ENCODE measurements at places on chromosomes 3 and 15.

DNA sequence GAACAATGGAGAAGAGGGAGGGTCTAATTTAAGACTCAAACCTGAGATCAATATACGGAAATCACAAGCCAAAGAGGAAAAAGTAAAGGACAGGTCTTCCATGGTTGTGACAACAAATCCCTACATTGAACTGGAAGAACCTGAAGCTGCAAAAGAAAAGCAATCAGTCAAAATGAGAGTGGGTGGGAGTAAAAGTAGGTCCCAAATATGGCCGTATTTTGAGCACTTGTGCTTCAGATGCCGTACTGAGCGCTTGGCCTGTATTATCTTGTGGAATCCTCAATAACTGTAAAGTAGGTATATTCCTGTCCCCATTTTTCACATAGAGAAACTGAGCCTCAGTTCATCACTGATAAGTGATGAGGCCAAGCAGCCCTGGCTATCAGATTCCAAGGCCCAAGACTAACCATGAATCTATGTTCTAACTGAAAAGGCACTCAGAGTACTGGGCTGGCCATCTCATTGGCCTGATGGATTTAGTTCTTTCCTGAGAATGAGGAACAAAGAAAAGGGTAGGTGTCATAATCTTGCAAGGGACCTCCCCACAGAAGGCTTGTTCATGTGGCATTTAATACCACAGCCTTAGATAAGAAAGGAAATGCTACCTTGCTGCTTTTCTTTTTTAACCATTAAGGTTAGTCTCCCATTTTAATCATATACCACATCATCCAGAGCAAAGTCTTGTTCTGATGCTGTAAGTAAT, 52.5 kb downstream of the LRRN1 start:
- no peak for DNase-seq

GRCh38 chr3:126546013-126546412, 12.7 kb downstream of the C3orf22 start:
- no peak for DNase-seq

DNA sequence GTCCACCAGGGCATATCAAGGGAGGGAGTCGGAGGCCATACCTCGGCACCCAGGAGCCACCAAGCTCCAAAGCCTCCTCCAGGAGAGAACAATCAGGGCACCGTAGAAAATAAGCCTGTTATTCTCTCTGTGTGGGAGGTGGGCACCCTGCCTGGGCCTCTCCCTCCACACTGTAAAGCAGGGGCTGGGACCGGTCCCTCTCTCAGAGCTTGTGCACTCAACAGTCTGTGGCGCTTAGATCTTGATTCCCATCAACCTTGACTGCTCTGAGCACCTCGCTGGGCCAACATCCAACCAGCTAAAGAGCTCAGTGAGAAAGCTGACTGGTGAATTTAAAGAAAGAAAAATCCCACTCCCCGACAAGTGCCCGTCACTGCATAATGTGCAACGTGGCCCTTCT, 53.0 kb downstream of the PCSK6 start:
- no peak for DNase-seq

- DNase-seq, result no peak
These were observed 11.5 kb downstream of the CNOT10 start for GRCh38 chr3:32696523-32696922.

- no peak for DNase-seq
These were observed 78.3 kb upstream of the TPM1 start for GRCh38 chr15:62964251-62964650.

DNA sequence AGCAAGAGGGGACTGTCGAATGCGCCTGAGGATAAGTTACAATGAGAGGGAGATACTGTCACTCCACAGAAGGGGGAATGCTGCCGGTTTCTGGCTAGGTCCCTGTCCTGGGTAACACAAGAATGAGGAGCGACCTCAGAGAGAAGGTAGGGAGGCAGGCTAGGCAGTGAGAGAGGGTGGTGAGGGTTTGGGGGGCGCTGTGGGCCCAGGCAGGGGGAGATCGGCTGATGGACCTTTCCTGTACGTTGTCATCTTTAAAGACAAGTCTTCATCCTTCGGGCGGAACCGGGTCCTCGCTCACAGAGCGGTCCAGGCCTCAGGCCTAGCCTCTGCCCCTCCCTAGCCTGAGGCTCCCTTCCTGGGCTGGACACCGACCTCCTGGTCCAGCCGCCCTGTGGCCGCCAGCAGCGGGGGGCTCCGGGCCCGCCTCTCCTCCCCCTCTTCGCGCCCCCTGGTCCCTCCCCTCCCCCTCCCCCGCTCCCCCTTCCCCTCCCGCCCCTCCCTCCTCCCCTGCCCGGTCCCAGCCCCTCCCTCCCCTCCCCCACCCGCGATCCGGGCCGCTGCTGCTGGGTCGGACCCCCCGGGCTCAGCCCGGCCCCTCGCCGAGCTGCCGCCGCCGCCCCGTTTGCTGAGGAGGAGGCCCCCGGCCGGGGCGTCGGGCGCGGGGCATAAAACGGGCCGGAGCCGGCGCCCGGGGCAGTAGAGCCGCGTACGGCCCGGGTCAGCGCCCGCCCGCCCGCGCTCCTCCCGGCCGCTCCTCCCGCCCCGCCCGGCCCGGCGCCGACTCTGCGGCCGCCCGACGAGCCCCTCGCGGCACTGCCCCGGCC, at the start of gene CHRD:
Gene CHRD (plus strand): TSS at position 697 of the 827 bp plus-strand sequence. CDS start 265 bp downstream, outside the sequence.
- DNase-seq, result peak; percentile 54

DNA sequence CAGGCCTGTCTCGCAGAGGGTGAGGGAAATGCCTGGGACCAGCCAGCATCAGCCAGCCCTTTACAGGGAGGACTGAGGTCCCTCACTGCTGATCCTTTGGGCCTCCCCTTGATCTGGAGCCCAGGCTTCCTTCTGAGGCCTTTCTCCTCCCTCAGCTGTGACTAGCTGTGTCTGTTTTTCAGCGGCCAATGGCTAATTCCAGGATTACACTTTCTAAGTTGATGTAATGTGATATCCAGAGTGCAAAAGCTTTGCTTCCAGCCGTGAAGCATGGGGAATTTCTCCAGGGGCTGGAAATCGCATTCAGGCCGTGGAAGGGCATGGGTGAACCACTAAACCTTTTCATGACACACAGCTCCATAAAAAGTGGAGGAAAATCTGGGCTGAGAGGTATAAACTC, 157.6 kb downstream of the SHQ1 start:
- no peak for DNase-seq

GRCh38 chr3:125058959-125059358, 3.2 kb upstream of the HEG1 start:
- no peak for DNase-seq

GRCh38 chr3:146085678-146086077, 75.3 kb downstream of the PLOD2 start:
- DNase-seq, result no peak

DNA sequence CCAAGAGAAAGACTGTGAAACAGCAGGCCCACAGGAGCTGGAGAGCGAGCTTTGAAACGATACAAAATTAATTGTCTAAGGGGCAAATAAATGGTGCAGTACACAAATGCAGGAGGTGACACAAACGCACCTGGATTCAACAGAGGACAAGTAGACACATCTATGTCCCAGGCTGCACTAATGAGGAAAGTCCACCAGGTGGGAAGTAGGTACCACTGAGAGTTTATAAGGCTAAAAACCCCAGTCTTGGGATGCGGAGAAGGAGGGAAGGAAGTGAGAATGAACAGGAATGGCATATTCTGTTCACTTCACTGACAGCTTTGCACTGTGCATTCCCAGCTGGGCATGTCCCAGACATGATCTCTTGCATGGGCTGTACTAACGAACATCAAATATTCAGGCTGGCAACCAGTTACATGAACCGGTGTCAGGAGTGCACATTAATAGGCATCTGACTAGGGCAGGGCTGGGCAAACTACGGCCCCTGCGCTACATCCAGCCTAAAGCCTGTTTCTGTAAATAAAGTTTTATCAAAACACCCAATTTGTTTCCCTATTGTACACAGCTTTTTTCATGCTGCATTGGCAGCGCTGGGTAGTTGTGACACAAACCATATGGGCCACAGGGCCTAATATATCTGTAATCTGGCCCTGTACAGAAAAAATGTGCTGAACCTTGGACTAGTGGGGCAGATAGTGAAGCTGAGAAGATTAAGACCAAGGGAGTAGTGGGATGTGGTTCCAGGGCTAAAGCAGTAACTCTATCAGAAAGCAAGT, 107.0 kb downstream of the IGF2BP2 start:
- DNase-seq, result no peak

DNA sequence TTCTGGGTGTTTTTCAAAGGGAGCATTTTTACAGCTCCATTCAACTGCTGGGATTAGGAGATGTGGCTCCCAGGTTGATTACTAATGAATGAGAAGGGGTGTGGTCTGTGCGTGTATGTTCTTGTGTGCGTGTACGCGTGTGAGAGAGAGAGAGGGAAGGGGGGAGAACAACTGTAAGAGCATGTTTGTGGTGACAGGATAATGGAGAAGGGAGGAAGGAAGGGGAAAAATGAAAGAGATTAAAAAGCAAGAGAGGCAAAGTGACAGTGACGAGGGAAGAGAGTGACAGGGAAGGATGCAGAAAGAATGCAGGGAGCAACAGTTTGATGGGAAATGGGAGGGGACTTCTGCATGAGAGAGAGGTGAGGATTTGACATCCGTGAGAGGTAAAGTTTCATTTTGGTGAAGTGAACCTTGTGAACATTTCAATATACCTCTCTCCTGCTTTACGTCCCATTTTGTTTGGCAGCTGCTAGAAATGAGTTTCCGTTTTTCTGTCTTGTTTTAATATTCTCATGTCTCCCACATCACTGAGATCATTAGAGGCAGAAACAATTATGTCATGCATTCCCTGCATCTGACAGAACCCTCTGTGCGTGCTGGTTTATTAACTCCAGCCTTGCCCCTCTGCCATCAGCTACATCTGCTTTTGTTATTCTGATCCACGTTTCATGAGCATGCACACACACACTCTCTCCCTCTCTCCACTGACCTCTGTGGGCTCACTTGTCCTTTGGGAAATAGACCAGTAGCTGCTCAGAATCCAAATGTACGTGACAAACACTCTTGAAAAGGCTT, 161.6 kb downstream of the GAP43 start:
- DNase-seq, result peak; percentile 33

- DNase-seq, result no peak
These were observed 84.5 kb downstream of the ASB7 start for GRCh38 chr15:100686725-100687473.

DNA sequence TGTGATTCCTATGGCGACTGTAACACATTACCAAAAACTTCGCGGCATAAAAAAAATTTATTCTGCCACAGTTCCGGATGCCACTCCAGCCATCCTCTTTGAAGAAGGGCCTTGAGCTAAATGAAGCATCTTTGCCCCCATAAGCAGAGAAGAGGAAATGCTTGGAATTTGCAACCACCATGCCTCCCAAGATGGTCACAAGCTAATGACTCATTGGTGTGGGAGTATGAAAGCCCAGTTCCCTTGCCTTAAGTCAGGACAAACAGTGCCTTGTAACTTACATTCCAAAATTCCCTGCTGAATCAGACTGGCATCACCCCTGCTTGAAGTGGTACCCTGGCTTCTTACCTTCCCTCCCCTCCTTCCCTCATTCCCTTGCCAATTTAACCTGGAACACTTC, 1077.4 kb downstream of the EPHA3 start:
- DNase-seq, result no peak

DNA sequence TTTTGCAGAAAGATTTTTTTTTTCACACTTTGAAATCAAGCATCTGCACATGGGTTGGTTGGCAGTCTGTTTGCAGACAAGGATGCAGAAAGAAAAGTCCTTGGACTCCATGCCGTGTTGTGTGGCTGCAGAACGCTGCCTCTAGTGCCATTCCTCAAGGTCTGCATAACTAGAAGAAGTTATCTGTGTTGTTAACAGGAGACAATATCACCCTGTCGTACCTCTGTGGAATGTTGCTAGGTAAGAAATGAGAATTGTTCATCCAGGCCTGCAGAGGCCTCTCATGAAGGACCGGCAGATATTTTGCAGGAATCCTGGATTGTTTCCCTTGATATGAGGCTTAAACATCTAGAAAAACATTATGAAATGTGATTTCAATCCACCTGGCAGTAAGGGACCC, 58.5 kb upstream of the PPARG start:
- DNase-seq, result no peak

DNA sequence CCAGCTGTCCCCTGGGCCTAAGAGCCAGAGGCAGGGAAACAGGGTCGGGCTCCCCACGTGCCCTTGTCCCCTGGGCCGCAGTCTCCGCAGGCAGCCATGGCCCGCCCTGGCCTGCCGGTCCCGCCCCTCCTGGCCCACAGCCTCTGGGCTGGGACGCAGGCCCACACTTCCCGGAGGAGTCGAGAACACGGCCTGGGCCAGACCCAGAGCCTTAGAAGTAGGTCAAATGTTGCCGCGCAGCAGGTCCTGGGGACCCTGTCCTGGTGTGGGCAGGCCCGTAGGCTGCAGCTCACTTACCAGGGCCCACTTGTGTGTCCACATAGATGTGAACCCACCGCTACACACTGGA, 4.3 kb upstream of the MYL3 start:
- DNase-seq, result no peak

DNA sequence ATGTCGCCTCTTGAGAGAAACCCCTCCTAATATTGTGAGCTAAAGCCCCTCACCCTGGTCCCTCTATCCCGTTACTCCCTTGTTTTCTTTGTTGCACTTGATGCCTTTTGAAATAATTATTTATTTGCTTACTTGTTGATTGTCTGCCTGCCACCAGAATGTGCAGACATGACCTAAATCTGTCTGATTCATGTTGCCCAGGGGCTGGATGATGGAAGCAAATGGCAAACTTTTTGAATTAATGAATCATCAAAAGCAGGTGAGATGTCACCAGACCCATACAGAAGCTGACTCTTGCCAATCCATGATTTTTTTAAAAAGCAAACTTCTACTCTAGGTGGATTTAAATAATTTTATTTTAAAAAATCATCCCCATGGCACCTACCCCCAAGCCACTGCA, 49.3 kb downstream of the GRIP2 start:
- DNase-seq, result no peak

Measured in NCI-H146 (cell line).